ENCODE measurements at places on chromosomes 6 and 20.

DNA sequence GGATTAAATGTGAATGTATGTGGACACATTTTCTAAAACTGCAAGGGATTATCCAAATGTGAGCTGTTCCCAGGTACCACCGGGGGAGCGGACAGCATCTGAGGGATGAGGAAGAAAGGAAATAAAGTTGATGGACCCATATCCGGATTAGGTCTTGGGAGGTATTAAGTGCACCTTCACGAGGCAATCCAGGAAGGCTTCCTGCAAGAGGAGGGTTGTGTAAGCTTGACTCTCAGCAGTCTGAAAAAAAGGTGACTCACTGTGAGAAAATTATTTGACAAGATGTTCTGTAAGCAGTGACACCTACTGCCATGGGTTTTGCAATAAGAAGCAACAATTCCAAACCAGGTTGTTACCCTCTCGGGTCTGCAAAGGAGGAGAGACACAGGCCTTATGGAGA, 55.0 kb upstream of the LRFN2 start:
- DNase-seq, result no peak

GRCh38 chr6:105561486-105561885, 158.6 kb upstream of the PREP start:
- no peak for DNase-seq

GRCh38 chr20:36549628-36549941, 8.3 kb downstream of the MYL9 start:
- DNase-seq, result no peak

- no peak for DNase-seq
Measured at GRCh38 chr6:158923805-158924498, 76.0 kb downstream of the RSPH3 start.

GRCh38 chr20:17878912-17879602, 89.5 kb downstream of the SNX5 start:
- no peak for DNase-seq

GRCh38 chr6:137011406-137011805, 33.4 kb downstream of the IL20RA start:
- no peak for DNase-seq

DNA sequence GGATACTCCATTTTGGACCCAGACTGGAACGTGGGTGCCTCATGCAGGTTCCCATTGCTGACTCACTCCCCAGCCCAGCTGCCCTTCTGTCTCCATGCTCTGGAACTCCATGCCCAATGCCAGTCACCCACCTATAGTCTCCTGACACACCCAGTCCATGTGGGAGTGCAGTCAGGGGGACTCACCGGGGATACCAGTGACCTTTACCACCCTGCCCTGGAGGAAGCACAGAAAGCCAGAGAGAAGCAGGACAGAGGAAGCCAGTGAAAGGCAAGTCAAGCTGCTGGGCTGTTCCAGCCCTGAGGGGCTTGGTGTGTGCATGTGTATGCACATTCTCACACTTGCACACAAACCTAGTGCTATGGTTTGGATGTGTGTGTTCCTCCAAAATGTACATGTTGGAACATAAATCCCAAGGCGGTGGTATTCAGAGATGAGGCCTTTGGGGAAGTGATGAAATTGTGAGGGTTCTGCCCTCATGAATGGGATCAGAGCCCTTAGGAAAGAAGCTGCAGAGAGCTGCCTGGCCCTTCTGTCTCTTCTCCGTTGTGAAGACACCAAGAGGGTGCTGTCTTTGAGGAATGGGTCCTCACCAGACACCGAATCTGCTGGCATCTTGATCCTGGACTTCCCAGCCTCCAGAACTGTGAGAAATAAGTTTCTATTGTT, 121.4 kb upstream of the MAFB start:
- DNase-seq, result no peak

GRCh38 chr20:40949346-40949745, 79.3 kb upstream of the TOP1 start:
- no peak for DNase-seq

DNA sequence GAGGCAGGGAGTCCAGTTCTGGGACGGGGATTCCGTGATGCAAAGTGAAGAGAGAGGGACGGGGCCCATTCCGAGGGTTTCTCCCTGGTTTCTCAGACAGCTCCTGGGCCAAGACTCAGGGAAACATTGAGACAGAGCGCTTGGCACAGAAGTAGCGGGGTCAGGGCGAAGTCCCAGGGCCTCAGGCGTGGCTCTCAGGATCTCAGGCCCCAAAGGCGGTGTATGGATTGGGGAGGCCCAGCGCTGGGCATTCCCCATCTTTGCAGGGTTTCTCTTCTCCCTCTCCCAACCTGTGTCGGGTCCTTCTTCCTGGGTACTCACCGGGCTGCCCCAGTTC, 35.9 kb upstream of the HLA-G start:
- DNase-seq, result no peak

GRCh38 chr6:10081075-10081474, 333.8 kb downstream of the TFAP2A start:
- no peak for DNase-seq

GRCh38 chr6:113960795-113961194, 10.2 kb downstream of the HDAC2 start:
- no peak for DNase-seq

DNA sequence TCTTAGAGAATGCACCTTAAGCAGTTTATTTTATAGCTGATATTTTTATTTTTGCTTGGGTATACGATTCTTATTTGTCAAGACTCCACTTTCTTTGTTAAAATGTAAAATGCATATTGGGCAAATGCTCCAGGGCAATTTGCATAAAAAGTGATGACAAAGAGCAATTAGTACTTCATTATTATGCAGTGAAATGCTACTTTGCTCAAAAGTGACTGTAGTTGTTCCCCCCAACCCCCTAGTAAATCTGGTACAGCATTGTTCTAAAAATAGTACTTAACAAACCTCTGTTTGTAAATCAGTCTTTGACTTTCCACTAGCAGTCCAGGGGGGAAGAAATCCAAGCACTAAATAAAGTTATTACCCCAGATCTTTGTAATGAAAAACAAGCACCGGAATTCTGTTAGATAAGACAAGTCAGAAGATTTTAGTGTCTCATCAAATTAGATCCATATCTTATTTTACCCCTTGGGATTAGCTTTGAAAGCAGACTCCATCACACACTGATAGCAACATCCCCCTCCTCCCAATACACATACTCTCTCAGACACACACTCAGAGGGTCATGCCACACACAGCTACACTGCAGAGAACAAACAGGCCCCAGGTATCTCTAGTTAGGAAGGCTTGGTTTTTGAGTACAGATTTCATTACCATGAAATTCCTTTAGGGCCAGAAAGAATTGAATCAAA, 32.9 kb upstream of the BACH2 start:
- no peak for DNase-seq

DNA sequence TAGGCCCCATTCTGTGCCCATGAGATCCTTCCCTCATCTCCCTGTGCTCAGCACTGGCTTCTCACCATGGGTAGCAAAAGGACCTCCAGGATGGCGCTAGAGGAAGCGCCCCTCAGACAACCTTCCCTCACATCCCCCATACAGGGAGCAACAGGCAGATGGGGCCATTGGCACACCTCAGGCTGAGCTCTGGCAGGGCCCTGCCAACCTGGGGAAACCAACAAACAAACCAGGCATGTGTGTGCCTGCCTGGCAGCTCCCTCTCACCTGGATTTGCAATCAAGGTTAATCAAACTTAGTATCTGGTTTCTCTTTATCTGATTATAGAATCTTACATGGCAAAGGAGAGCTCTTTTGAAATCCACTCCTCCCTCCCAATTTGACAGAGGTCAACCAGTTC, 134.9 kb downstream of the SLC23A2 start:
- DNase-seq, result no peak

DNA sequence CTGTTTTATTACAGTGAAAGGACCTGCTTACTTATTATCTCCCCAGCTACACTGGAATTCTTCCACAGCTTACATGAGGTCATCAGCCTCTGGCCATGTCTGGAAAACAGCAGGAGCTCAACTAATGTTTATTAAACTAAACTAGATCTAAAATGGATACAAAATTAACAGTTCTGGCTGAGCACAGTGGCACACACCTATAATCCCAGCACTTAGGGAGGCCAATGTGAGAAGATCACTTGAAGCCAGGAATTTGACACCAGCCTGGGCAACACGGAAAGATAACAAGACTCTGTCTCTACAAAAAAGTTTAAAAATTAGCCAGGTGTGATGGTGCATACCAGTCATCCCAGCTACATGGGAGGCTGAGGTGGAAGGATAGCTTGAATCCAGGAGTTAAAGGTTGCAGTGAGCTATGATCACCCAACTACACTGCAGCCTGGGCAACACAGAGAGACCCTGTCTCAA, 220.8 kb upstream of the MARCKS start:
- DNase-seq, result no peak

DNA sequence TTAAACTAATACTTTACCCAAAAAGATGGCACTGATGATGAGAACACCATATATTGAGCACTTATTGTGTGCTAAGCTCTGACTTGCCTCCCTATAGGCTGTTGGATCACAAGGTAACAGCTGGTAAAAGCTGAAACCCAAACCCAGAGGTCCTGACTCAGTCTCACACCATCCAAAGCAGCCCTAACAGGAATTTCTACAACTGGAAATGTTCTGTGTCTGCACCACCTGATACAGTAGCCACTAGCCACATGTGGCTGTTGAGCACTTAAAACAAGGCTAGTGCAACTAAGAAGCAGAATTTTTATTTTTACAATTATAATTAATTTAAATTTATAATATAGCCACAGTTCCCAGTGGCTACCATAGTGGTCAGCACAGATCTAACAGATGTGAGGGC, 15.6 kb upstream of the MATN4 start:
- DNase-seq, result no peak

DNA sequence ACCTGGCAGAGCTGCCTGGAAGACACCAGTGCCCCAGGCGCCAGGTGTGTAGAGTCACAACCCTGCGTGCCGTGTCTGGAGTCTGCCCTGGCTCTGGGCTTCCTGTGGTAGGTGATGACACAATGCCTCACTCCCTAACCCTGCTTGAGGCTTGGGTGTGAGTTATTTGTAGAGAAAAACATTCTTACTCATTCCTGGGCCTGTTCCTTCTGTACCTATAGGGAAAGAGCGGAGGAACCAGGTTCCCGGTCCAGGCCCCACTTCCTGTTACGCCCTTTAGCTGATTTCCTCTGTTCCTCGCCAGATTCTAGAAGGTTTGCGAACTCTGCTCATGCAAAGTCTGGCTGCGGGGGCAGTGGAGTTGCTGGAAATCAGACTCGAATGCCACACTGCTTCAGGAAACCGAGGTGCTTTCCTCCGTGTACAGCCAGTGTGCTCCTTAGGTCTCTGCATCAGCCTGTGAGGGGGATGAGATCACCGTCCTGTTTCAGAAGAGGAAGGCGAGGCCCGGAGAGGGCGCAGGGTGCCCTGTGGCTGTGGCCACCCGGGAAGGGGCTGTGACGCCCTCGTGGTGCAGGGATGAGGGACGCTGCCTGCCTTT, 67.1 kb upstream of the DUSP22 start:
- no peak for DNase-seq

- DNase-seq, result no peak
Measured at GRCh38 chr6:101393251-101393828, at the start of gene GRIK2. Gene GRIK2 (plus strand): TSS chr6:101393708.

DNA sequence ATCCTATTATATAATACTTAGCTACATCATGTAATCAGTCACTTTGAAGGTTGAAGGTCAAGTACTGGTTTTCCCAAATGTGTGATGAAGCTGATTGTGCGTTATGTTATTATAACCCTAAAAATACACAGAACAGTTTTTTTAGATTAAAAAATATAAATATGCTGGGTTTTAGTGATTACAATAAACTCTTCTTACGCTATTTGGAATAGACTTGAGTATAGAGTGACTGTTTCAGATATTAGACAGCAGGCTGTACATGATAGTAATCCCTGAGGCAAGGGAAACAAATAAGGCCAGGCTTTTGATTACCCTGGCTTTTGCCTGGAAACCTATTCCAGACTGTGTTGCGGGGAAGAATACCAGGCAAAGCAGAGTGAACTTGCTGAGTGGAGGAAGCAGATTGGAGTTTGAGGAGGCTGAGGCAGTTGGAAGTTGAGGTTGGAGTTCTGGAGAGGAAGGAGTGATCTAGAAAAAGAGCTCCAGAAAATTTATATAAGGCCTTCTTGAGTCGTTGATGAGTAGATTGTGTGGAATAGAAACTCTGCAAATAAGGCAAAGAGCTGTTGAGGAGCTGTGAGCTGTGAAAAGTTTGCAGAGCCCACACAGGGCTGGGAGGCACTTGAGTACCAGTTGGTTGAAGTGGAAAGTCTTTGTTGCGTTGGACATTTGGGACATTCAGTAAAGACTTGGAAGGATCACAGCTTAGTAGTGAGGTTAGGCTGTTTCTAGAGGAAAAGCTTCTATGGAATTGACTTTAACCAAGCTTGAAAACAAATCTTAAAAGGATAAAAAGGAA, 26.4 kb downstream of the MAP3K4 start:
- DNase-seq, result no peak

- no peak for DNase-seq
Measured at GRCh38 chr6:5116243-5116991, 31.3 kb downstream of the PPP1R3G start.

- no peak for DNase-seq
Measured at GRCh38 chr6:55578537-55579363, at the start of gene HMGCLL1. Gene HMGCLL1 (minus strand): TSS chr6:55579192. CDS start chr6:55579055, 137 bp downstream.

- no peak for DNase-seq
Measured at GRCh38 chr20:60512443-60512842, 554.2 kb downstream of the CDH26 start.

DNA sequence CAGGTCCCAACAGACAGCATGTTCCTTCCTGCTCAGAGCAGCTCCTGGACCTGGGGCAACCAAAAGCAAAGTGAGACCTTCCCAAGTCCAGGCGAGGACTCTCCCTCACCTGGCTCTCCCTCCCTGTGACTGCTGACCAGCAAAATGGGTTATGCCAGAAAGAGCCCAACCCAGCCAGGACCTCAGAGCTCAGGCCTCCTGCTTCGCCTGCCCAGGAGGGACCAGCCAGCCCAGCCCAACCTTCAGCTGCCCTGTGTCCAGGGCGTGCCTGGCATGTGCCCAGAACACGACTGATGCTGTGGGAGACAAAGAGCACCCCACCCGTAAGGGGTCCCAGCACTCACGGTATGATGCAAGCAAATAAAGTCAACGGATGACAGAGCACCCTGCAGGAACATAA, 74.0 kb upstream of the CST7 start:
- no peak for DNase-seq

DNA sequence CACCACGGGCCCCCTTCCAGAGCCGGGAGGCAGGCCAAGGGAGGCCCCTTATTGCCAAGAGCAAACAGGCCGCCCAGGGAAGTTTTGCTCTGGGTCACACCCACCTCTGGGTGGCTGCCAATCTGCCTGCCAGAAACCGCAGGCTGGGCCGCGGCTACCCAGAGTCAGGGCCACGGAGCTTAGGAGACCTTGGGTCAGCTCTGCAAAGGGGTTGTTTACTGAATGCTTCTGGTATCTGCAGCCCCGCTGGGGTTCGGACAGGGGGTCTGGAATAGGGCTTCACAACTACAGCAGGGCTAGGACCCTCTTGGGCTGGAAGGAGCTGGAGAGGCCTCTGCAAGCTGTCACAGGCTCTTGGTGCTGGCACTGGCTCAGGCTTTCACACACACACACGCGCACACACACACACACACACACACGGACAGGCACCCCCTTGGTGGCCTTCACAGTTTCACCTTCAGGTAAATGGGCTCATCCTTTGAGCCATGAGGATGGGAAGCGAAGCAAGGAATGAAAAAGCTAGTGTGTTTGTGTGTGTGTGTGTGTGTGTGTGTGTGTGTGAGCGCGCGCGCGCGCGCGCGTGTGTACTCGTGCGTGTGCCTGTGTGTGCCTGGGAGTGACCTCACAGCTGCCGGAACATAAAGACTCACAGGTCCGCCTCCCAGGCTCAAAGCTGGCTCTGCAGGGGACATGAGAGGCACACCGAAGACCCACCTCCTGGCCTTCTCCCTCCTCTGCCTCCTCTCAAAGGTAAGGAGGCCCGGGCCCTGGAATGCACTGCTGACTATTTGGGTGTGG, at the start of gene CCN5:
TSS of gene CCN5 (plus strand) at position 669 of the 798 bp plus-strand sequence. CDS start at position 691, 22 bp downstream.
- DNase-seq, result no peak

GRCh38 chr6:88236612-88237360, 70.6 kb upstream of the CNR1 start:
- no peak for DNase-seq
